ENCODE measurements at places on chromosomes 6 and 20.

GRCh38 chr6:125745281-125746018 is 4.0 kb upstream of the HEY2 start:
- DNase-seq: peak; percentile 48

GRCh38 chr20:46828471-46828870 is 66.2 kb upstream of the EYA2 start:
- no peak for DNase-seq

DNA sequence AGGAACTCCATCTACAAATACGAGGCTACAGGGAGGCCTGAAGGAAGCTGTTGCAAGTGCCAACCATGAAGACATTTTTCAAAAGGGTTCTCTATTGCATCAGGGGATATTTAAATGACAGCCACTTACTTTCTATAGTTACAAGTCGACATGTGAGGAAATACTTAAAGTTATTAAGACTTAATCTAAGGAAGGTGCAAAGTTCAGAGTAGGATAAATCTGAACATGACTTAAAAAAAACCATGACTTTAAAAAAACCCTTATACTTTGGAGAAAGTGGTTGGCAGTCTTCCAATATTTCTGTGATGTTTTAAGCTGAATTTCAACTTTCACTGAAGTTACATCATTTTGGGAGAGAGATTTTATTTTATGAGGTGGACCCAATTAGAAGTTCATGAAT is 56.3 kb upstream of the EMILIN3 start:
- no peak for DNase-seq

DNA sequence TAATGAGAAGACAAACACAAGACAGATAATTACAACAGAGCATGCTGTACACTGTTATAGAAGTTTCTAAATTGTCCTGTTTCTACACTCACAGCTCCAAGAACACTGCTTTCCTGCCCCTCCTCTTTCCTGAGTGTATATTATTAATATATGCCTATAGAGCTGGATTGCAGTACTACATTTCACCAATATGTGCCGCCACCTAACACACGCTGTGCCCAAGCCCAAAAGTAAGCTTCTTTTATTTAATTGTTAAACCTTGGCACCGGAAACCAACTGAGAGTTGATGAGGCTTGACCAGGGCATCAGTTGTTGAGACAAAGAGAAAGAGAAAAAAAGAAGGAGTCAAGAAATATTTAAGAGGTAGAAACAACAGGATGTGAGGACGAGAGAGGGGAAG is 16.0 kb upstream of the PTPRT start:
- no peak for DNase-seq

GRCh38 chr6:169933839-169934698 is 182.6 kb downstream of the ERMARD start:
- peak; percentile 97 for DNase-seq

- DNase-seq: no peak
These were observed 56.5 kb downstream of the ZNF831 start for GRCh38 chr20:59220161-59220560.

GRCh38 chr6:150684161-150684560 is 84.5 kb downstream of the PLEKHG1 start:
- DNase-seq: no peak

GRCh38 chr6:42095776-42096541 is 45.6 kb downstream of the TAF8 start:
- no peak for DNase-seq

DNA sequence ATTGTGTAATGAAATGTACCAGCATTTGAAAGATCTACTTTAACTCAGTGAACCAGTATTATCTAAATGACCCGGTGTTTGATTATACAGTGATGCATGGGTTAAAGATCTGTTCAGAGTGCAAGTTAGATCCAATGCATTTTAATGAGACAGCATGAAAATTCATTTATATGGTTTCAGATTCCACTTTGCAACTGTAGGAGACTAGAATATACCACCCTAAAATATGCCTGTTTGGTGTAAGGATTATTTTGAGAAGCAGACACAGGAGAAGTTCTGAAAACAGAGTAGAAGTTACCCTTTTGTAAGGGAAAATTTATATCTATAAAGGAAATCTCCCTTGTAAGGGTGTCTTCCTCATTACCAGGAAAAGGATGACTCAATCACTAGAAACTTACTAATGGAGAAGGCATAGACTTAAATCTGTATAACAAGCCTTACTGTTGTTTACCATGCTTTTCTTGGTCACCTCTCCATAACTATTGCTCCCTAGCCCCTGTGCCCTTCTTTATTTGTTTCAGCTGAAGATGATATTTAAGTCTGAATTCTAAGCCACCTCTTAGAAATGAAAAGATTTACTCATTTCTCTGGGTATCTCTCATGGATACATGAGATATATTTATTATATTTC is 105.4 kb downstream of the NCOA3 start:
- no peak for DNase-seq

- DNase-seq: no peak
These were observed 41.0 kb downstream of the SNX14 start for GRCh38 chr6:85552652-85553051.

- DNase-seq: no peak
These were observed 270.2 kb upstream of the IMPG1 start for GRCh38 chr6:76342611-76343160.

- no peak for DNase-seq
These were observed 11.3 kb upstream of the PXDC1 start for GRCh38 chr6:3762852-3763251.

DNA sequence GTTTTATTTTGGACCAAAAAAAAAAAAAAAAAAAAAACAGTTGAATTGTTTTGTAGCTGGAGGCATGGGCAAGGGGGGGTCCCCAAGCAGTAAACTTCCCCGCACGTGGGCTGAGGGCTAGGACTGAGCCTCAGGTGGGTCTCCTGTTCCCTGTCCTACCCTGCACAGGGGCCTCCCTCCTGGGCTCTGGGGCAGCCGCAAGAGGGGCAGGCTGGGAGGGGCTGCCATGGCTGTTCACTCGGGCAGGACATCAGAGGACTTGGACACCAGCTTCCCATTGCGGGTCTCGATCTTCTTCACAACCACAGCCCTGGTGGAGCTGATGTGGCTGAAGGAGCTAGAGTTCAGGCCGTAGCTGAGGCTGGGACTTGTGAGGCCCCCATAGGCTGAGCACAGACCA is 21.1 kb downstream of the SGK1 start:
- no peak for DNase-seq

DNA sequence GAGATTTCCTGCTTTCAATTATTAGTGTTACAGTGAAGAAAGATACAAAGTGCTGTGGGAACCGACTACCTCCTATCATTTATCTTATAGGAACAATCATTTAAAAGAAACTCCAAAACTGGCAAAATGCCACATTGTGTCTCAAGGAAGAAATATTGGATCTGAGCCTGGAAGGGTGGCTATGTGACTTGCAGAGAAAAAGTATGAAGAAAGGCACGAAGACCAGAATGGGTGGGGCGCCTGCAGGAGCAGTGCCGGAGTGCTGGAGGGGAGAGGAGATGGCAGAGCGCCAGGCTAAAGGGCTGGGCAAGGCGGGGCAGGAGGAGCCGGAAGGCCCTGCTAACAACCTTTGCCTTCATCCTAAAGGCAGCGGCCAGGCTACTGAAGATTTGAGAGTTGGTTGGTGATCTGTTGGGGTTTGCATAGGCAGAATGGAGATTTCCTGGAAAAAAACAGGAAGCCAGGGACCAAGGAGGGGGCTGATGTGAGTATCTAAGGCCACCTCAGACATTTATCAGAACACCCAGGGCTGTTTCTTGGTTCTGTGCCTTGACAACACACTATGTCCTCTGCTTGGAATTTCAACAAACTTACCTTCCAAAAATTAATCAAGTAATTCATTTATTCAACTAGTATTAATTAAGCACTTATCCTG is 125.6 kb downstream of the MAFB start:
- DNase-seq: no peak

GRCh38 chr6:67663105-67663895 is 971.8 kb upstream of the ADGRB3 start:
- no peak for DNase-seq

GRCh38 chr6:42366011-42366705 is 85.6 kb downstream of the TRERF1 start:
- no peak for DNase-seq

- DNase-seq: no peak
These were observed 6.8 kb upstream of the IL17F start for GRCh38 chr6:52251113-52251512.

DNA sequence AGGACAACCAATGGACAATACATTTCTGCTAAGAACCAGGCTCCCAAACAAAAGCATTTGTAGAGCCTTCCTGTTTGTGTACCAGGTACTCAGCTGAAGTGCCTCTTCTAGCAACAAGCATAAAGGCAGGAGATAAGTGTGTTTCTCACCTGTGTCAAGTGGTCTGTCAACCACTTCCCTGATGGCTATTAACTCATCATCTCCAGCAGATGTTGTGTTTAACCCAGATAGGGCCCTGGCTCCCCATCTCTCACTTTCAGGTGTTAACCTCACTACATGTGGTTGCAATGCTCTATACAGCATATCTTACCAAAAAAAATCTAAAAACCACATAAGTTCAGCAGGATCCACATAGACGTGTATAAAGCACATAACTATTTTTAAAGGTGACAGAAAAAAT is 9.6 kb upstream of the IL17A start:
- DNase-seq: no peak

DNA sequence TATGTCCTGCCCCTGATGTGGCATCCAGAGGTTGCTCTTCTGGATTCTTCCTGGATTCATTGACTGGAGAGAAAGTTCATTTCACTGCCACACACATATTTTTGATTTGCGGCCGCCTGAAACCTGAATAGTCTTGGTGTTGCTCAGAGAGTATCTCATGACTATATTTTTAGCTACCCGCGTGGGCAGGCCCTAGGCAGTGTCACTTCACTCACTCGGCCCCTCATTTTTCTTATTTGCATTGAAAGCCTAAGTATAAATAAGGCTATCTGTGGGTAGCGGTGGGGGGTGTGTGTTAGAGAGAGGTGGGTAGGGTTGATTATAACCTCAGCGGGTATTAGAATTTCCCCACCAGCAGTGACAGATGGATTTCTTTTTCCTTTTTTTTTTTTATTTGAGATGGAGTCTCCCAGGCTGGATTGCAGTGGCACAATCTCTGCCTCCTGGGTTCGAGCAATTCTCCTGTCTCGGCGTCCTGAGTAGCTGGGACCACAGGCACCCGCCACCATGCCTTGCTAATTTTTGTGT is 113.5 kb downstream of the JARID2 start:
- DNase-seq: no peak

DNA sequence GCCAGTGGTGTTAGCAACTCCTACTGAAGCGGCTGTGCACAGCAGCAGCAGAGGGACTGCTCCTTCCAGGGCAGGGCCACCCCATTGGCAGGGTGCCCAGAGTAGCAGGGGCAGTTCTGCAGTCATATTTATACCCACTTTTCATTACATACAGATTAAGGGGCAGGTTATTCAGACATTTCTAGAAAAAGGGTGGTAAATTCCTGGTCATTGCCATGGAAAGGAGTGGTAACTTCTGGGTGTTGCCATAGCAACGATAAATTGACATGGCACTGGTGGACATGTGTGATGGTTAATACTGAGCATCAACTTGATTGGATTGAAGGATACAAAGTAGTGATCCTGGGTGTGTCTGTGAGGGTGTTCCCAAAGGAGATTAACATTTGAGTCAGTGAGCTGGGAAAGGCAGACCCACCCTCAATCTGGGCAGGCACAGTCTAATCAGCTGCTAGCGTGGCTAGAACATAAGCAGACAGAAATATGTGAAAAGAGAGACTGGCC is 45.0 kb downstream of the IYD start:
- DNase-seq: no peak

DNA sequence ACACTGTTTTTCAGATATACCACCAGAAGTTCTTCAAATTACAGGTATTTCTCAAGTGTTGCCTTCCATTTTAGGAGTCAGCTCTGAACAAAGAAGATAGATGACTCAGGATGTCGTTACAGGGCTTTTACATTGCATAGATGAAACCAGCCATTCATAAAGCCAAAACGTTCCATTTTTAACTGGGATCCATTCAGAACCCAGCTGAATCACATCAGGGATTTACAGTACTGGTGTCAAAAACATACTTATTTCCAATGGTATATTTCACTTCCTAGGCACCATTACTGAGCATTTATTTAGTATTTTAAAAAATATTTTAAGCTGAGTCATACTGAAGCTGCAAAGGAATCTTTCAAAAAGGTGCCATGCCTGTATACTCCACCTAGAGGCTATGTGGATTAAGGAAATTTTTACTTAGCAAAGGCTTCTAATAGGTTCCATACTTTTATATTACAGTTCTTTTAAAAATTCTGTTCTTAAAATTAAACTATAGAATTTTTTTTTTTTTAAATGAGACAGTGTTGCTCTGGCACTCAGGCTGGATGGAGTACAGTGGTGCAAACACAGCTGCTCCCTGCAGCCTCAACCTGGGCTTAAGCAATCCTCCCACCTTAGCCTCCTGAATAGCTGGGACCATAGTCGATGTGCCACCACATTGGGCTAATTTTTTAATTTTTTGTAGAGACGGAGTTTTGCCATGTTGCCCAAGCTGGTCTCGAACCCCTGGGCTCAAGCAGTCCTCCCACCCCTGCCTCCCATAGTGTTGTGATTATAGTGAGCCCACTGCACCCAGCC is 2.6 kb downstream of the ASF1A start:
- no peak for DNase-seq

GRCh38 chr6:96016334-96017069 is 728 bp downstream of the FUT9 start:
- no peak for DNase-seq

- DNase-seq: peak; percentile 28
These were observed 11.8 kb downstream of the GFRA4 start for GRCh38 chr20:3651204-3651962.

DNA sequence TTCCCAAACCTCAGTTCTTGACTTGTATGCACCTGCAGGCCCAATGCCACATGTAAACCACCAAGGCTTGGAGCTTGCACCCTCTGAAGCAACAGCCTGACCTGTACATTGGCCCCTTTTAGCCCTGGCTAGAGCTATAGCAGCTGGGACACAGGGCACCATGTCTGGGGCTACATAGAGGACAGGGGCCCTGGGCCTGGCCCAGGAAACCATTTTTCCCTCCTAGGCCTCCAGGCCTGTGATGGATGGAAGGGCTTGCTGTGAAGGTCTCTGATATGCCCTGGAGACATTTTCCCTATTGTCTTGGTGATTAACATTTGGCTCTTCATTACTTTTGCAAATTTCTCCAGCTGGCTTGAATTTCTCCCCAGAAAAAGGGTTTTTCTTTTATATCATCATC is 64.6 kb downstream of the SLC35F1 start:
- no peak for DNase-seq

GRCh38 chr6:156988276-156989158 is 211.3 kb downstream of the ARID1B start:
- no peak for DNase-seq

DNA sequence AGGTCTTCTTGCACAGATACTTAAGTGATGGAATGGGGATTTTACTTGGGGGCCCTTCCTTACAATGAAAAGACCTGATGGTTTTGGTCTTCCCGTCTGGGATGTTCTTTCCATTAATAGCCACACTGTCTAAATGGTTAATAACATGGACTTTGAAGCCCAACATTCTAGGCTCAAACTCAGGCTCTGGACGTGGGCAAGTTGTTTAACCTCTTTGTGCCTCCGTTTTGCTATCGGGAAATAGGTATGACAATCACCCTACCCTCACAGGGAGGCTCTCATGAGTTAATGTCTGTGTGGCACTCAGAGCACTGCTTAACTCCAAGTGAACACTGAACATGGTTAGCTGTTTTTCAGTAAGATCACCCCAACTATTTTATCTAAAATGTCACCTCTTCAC is 360.7 kb upstream of the FLRT3 start:
- DNase-seq: peak; percentile 64
